ENCODE measurements at places on chromosomes 3 and 15.

DNA sequence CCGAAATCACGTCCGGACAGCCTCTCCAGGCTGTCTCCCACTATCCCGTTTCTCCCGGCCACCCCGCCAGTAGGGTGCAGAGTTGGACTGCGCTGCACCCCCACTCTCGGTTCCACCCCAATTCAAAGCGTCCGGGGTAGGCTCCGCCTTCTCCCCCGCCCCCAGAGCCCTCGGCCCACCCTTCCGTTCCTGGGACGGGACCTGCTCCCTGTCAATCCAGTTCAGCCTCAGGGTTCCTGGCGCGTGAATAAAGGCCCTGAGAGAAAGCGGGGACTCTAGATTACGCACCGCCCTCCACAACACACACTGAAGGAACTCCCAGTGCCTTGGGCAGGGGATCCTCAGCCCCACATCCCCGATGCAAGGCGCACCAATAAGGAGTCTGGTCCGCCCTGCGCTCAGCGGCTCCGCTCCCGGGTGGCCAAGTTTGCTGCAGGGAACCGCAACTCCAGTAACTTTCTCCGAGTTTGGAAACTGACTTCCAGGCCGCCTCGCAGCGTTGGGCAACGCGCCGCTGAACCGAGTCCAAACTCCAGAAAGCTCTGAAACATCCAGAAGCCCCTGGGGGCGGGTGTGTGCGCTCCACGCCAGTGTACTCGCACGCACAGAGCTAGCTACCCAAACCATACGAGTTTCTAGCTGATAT lies 1.9 kb downstream of the ADAMTS9 start:
- DNase-seq, result no peak

DNA sequence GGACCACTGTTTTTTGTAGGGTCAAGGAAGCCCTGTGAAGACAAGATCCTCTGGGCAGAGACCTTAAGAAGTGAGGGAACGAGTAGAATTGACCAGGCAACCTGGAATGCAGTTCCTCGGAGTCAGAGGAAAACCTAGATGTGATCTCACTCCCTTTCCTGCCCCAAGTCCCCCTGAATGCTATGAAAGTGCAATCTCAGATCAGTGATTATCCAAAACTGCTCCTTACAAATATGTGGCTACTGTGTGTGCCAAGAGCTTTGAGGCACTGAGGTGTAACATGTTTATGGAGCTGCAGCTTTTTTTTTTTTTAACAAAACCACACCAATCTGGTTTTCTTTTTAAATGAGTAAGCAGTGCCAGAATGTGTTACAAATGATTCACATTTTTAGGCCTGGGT lies 35.8 kb downstream of the THSD4 start:
- DNase-seq, result no peak

DNA sequence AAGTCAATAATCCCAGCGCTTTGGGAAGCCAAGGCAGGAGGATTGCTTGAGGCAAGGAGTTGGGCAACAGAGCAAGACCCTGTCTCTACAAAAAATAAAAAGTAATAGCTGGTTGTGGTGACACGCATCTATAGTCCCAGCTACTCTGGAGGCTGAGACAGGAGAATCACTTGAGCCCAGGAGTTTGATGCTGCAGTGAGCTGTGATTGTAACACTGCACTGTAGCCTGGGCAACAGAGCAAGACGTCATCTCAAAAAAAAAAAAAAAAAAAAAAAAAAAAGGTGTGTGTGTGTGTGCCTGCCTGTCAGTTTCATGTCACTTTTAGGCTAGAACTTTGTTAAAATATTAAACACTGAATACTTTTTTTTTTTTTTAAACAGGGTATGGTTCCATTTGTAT lies 28.4 kb downstream of the DNAJC19 start:
- no peak for DNase-seq

GRCh38 chr15:38307251-38307650 lies 54.6 kb downstream of the SPRED1 start:
- DNase-seq, result no peak

- DNase-seq, result no peak
Measured at GRCh38 chr15:71951134-71951533, 140.8 kb downstream of the NR2E3 start.

DNA sequence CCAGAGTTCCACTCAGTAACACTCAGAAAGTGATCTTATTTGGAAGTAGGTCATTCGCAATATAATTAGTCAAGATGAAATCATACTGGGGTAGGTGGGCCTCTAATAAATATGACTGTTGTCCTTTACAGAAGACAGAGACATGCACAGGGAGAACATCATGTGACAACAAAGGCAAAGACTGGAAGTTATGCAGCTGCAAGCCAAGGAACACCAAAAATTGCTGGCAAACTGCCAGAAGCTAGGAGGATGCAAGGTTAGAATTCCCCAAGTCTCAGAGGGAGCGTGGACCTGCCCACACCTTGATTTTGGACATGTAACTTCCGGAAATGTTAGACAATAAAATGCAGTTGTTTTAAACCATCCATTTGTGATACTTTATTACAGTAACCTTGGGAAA lies 471.5 kb upstream of the AGTR1 start:
- DNase-seq, result no peak
